CD4-positive, alpha-beta T cell treated with Interleukin-17A for 4 hours (primary cell): ENCODE measurements at places on chromosomes 7 and 10.

DNA sequence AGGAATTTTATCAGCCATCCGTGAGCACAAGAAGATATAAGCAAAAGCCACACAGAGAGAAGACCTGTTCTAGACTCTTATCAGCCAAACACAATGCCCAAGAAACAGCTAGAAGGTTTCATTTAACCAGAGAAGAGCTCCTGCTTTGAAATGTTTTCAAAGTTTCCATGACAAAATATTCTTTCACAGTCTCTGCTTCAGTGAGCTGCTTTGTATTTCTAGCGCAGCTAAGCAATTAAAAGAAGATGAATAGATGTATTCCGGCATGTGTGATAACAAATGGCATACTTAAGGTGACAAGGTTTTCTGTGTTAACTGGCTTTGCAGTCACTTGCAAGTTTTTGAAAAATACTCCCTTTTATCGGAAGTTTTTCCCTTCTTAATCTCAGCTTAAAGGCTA is 78.9 kb upstream of the NXPH1 start:
- no peak for DNase-seq

GRCh38 chr7:157930926-157931466 is 594.2 kb downstream of the DNAJB6 start:
- no peak for DNase-seq

- no peak for DNase-seq
Observed at GRCh38 chr10:21398563-21399231, 126.8 kb downstream of the SKIDA1 start.

- no peak for DNase-seq
Observed at GRCh38 chr10:22455068-22455857, 110.0 kb downstream of the SPAG6 start.

DNA sequence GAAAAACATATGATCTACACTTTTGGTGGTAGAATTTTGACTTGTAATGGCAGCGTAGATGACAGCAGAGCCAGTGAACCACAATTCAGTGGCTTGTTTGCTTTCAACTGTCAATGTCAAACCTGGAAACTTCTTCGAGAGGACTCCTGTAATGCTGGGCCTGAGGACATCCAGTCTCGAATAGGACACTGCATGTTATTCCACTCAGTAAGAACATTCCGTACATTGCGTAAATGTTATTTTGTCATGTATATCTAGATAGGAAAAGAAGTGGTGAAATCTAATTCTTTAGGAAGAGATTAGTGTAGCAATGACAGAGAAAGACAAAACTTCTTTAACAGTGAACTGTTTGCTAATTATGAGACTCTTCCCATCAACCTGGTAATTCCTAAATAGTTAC is 112.9 kb downstream of the PODXL start:
- DNase-seq, result no peak

- no peak for DNase-seq
Observed at GRCh38 chr10:34193931-34194626, 621.0 kb downstream of the PARD3 start.

DNA sequence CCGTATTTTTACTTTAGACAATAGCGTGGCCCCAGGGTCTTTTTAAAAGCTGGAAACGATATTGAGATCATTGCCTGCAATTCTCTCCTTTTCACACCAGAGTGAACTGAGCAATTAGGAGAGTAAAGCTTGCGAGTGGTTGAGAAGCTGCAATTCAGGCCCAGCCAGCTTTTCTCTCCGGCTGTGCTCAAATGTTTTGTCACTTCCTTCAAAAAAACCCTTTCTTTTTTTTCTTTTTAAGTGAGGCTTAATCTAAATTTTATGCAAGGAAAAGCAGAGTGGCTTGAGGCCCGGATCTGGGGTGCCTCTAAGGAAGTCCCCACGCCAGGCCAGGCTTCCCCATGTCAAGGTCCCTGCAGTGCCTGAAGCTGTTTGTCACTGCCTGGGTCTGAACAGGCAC is 433.9 kb downstream of the GLRX3 start:
- DNase-seq, result no peak

GRCh38 chr10:9075420-9075819 is 1020.9 kb downstream of the GATA3 start:
- DNase-seq, result no peak

- no peak for DNase-seq
Observed at GRCh38 chr10:75611993-75612372, 180.6 kb downstream of the LRMDA start.

- DNase-seq, result no peak
Observed at GRCh38 chr10:24681572-24682088, 42.1 kb downstream of the ARHGAP21 start.

GRCh38 chr7:106570146-106570545 is 90.8 kb downstream of the CCDC71L start:
- no peak for DNase-seq

DNA sequence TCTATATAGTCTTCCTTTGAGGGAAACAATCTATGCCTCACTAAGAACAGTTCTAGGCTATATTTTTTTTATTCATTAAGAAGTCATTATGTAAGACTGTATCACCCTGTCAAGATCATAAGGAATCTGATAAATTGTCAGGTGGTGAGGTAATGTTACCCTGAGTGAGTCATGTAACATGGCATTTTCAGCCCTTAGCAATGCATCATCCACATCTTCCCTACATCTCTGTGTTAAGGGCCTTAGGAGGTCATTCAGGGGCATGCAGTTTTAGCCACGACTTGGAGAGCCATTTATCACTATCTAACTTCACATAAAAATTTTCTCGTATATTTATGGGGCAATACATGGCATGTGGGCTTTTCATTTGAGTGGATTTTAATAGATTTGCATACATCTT is 924.5 kb upstream of the MBL2 start:
- no peak for DNase-seq

DNA sequence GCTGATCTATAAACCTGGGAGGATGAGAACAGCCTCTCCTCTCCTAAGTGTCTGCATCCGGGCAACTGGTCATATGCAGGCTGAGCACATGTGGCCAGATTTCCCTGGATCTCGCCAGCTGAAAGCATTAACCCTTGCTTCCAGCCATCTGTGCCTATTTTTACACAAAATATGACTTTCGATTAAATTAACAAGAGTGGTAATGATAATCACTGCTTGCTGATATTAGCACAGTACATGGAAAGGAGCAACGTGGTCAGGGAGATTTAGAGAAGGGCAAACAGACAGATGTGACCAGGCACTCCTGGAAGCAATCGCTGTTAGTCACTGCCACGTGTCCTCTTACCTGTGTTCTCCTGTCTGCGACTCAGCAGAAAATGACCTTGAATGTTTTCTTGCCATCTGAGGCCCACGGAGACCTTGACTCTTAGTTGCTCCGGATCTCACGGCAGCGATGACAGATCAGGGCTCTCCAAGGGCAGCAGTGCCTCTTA is 59.5 kb upstream of the NPTX2 start:
- DNase-seq, result no peak

GRCh38 chr7:78434281-78434680 is 635.7 kb downstream of the PHTF2 start:
- no peak for DNase-seq

GRCh38 chr10:99775850-99776249 is 6.6 kb upstream of the ABCC2 start:
- no peak for DNase-seq

DNA sequence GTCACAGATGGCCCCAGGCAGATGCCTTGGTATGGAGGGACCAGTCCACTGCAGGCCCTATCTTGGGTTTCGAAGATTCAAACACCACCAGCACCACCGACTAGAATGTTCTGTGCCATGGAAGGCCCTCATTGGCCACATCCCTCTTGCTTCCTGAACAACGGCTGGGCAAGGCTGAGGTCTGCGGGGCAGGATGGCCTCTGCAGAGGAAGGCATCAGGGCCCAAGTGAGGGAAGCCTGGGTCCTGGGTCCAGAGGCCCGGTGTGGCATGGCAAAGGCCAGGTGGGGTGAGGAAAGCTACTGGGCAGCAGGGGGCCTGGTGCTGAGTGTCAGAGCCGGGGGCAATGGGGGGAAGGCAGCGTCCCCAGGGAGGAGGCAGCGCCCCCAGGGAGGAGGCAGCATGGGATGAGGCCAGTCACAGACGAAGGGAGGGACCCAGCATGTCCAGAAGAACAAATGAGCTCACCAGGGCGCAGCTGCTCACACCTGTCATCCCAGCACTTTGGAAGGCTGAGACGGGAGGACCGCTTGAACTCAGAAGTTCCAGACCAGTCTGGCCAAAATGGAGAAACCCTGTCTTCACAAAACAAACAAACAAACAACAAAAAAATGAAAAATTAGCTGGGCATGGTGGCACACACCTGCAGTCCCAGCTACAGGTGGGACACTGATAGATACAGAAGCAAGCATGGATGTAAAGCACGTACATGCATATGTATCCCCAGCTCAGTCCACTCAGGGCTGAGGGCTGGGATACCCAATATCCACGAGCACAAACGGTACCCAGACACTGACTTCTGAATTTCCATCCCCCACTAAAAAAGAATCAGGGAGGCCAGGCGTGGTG is 64.4 kb downstream of the PROSER2 start:
- no peak for DNase-seq

GRCh38 chr7:27235387-27236311 is 7.0 kb upstream of the EVX1 start:
- no peak for DNase-seq

DNA sequence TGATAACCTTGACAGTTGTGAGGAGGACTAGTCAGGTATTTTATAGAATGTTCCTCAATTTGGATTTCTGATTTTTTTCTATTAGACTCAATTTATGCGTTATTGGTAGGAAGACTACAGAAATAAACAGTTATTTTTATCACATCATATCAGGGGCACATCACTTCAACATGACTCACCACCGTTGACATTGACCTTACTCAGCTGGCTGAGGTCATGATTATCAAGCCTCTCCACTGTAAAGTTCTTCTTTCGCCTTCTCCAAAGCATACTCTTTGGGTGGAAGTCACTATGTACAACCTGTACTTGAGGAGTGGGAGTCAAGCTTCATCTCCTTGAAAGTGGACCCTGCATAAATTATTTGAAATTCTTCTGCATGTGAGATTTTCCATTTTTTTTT is 194.3 kb upstream of the IGFBP3 start:
- no peak for DNase-seq

GRCh38 chr10:11757454-11757820 is 15.3 kb downstream of the ECHDC3 start:
- no peak for DNase-seq

DNA sequence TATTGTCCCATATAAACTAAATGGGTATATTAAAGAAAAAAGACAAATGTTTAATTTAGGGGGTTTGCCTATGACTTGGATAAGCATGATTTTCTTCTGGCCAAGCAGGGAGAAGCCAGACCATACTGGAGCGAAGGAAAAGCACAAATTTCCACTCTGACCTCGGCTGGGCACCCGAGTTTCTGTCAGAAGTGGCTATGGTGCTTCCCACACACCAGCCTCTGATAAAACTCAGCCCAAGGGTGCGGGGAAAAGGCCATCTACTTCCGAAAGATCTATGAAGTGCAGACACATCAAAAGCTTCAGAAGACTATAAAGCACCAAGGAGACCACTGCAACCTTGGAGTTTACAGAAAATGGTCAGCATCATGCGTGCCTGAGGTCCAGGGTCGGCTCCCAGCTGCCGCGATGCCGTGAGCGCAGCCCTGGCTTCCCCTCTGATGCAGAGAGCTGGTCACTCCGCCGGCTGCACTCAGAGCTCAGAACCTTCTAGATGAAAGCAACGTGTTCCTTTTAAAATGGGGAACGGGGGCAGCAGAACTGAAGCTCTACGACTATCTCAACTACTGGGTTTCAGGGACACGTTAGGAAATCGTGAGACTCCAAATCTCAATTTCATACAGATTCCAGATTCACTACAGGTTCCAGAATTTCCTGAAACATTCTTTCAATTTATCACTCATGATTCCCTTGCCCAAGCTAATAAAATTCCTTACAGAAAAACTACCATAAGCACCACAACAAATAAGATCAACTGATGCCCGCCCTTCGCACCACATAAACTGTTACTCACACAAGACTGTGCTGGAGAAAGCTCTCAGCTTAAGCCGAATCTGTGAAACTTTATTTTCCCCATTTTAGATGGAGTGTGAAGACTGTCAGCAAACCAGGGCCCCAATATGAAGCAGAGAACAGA is 84.5 kb downstream of the DIP2C start:
- DNase-seq, result no peak

DNA sequence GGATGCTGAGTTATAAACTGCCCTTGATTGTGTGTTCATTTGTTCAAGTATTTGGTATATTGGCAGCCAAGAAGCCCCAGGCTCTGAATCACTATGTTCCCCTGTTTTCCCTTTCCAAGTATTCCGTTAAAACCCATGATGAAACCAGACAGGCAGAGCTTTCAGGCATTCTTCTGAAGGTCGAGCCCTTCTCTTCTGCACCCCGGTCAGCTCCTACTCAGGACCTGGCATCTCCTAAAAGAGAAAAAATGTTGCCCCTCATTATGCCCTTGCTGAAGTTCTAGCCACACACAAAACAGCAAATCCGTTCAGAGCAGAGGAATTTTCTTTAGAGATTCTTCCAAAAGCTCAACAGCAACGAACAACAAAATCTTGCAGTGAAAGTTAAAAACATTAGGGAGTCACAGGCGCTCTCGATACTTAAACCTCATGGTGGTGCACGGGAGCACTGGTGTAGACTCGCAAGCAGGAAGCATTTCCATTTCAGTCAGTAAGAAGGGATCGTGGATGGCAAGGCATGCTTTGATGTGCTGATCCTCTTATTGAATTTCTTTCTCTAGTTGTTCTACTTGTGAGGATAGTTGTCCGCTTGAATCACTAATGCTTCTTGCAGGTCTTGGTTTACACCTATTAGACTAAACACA is 264.9 kb downstream of the SKIDA1 start:
- DNase-seq, result no peak

DNA sequence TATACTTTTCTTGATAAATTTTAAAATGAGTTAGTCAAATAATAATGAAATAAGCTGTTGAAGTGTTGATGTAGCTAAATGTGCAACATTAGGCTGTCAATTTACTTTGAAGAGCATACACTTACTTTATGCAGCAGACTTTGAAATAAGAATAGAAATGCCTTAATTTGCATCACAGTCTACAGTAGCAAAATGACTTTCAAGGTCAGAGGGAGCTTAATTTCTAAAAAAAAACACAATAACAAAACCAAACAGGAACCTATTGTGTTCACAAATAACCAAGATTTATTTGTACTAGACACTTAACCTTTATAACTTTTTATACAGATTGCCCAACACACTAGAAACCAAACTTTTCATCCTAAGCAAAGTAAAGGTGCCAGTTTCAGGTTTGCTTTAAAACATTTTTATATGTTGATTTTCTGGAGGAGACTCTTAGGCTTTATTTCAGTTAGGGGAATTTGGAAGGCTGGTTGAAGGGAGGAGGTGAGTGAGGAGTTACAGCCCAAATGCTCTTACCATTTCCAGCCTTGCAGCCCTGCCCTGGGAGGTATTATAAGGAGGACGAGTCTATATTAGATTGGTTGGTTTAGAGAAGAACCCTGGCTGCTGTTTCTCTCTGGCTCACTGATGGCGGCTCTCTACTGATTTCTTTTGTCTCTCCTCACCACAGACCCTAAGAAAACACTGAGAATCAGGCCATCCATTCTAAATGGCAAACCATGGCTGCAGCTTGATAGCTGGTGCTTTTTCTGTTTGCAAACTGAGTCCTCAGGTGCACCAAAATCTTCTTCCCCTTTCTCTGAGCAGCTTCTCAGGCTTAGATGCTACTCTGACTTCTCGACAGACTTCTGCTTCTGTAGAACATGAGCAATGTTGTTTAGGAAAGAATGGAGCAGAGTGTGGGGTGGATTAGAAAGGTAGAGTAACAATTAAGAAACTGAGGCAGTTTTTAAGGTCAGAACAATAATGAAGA is 55.2 kb upstream of the RPA3 start:
- DNase-seq, result no peak

GRCh38 chr7:105976868-105977267 is 13.8 kb downstream of the CDHR3 start:
- no peak for DNase-seq
